ENCODE measurements at places on chromosomes 11 and 22.

- DNase-seq, result no peak
Observed at GRCh38 chr22:24142831-24143230, 38.5 kb upstream of the SUSD2 start.

DNA sequence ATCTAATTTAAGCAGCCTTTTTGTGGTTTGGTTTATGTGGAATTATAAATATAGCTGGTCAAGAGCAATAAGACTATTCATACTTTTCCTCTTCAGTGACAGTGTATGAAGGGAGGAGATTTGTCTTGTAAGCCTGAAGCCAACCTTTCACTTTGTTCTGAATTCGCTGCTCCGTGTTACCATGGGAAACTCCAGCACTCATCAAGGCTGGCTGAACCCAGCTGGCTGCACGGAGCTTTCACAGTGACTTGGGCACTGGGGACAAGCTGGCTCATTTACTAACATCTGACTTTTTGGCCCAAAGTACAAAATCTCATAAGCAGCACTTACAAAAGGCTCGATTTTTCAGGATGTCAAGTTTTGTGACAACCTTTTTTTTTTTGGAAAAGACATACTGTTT is 120.4 kb upstream of the GRIA4 start:
- peak; percentile 15 for DNase-seq

GRCh38 chr11:20937826-20938225 is 268.4 kb downstream of the NELL1 start:
- no peak for DNase-seq

DNA sequence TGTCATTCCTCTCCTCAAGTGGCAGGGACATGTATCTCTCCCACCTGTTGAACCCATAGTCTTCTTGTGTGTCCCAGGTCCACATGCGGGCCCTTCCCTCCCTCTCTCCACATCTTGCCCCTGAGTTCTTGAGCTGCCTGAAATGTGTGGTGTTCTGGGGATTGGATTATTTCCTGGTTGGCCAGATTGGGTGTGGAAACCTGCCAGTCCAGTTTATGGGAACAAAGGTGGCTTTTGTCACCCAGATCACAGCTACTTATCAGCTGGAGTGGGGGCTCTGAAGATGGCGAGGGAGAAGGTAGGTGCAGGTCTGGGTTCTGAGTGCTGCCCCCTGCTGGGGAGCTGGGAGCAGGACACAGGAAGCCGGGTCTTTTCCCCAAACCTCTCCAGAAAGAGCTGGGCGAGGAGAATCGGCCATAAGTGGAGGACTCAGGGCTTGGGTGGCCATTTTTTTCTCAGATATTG is 14.2 kb downstream of the DTX4 start:
- DNase-seq, result no peak

- no peak for DNase-seq
Observed at GRCh38 chr22:22201930-22202343, 42.6 kb upstream of the VPREB1 start.

DNA sequence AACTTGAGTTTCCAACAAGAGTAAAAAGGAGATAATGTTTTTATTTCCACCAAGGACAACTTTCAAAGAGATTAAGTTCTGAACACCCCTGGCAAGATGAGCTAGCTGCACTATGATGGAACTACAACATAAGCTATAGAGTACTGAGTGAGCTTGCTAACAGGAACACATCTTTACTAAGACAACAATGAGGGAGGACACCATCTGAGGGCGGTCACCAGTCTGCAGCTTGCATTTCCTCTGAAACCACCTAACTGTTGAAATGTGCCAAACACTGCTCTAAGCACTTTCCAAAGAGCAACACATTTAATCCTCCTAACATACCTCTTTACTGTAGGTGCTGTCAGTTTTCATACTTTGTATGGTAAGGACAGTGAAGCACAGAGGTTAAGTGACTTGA is 68.4 kb downstream of the TCF20 start:
- no peak for DNase-seq
